Right atrium auricular region (tissue), 2 donors: ENCODE measurements at places on chromosomes 1 and 21. TPM values are rescaled to one million over a fixed set of nuclear protein-coding genes. Genes with fewer than 3 reads are reported as not detected.
A peak's percentile ranks its signal among the peaks of the same experiment; 100 is the strongest.

DNA sequence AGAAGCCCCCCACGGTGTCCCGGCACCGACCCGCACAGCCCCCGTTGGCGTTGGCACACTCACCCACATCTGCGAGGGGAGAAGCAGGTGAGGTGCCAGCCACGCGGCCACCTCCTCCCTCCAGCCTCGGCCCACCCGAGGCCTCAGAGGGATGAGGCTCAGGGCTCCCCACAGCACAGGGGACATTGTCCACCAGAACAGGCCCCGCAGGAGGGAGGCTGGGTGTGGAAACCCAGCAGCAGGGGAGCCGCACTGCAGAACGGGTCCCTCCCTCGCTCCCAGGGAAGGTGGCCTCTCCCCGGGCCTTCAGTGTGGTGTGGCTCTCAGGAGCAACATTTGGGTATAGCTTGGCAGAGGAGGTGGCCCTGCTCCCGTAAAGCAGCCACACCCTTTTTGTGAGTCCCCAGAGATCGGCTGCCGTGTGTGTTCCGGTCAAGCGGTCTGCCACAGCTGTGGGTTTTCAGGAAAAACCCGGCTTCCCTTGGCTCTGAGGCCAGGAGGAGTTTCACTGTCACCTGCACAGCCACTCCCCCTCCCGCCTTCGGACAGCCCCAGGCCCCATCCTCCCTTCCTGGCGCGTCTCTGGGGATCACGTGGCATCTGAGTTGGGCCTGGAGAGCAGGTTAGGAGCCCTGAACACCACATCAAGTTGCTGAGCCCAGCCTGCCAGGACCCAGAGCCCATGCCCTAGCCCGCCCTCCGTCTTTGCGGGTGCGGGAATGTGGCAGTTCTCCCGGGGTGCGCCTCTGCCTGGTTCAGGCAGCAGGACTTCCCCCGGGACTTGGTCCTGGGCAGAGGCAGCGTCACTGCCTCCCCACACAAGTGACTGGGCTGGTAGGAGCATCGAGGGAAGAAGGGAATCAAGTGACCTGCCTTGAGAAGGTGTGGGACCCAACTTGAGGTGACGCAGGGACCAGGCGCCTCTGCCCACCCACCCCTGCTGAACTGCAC lies 64.0 kb downstream of the MEGF6 start:
- H3K27ac ChIP-seq, result no peak overlapping the region
- no peak for DNase-seq
- H3K36me3 ChIP-seq, result no peaks in the 10 kb centered on the region
- no peaks in the 10 kb centered on the region for H3K27me3 ChIP-seq

- no peak overlapping the region for H3K4me3 ChIP-seq
- DNase-seq, result no peak
- H3K36me3 ChIP-seq, result no peaks in the 10 kb centered on the region
Observed at GRCh38 chr1:222285526-222285925, 262.4 kb downstream of the HHIPL2 start.

DNA sequence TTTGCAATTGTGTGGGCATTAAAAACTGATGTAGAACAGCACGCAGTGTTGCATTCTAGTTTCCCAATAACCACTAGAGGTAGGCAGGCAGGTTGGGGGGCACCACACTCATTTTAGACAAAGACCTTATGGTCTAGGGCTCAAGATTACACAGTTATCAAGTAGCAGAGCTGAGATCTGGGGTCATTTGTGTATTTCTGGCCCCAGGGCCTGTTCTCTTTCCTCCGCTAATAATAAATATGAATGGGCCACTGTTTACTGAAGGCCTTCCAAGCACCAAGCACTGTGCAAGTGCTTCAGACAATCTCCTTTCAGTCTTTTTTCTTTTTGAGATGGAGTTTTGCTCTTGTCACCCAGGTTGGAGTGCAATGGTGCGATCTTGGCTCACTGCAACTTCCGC lies 23.9 kb downstream of the LDLRAD2 start:
- DNase-seq, result no peak
- no peaks in the 10 kb centered on the region for H3K27me3 ChIP-seq
- no peak overlapping the region for H3K27ac ChIP-seq
- H3K4me3 ChIP-seq, result no peak overlapping the region

DNA sequence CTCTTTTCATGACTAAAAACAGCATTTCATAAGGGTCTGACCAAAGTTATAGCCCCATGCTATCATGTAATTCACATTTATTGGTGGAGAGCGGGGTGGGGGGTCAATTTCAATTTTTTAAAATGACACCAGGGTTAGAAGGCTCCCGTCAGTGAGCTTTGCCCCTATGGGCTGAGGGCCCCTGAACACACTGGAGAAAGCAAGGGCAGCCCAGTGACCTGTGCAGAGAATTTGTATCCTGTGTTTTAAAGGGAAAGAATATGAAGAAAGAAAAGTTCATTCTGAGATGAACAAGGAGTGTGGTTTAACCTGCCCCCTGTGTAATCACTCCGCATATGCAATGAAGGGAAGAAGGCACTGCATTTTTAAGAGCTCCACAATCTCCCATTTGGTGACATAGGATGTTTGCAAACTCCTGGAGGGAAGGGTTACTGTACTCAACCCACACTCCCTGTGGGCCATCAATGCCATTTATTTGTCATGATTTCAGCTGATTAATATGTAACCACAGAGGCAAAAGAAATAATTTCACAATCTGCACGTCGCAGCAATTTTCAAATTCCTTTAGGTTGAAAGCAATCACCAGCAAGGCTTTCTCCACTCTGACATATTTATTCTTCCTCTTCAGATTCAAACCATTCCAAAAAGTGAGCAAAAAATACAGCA lies 95.6 kb downstream of the ZNF281 start:
- no peak for DNase-seq
- no peaks in the 10 kb centered on the region for H3K36me3 ChIP-seq
- no peaks in the 10 kb centered on the region for H3K27me3 ChIP-seq
- H3K4me1 ChIP-seq, result no peaks in the 10 kb centered on the region
- no peak overlapping the region for H3K4me3 ChIP-seq

- no peaks in the 10 kb centered on the region for H3K4me1 ChIP-seq
- H3K36me3 ChIP-seq, result no peaks in the 10 kb centered on the region
- H3K27me3 ChIP-seq, result no peaks in the 10 kb centered on the region
- H3K4me3 ChIP-seq, result no peak overlapping the region
- peak overlapping the region; percentile 66 for H3K27ac ChIP-seq
Observed at GRCh38 chr1:147821883-147822282, 61.5 kb upstream of the GJA5 start.

GRCh38 chr1:163131981-163132380 lies 62.8 kb downstream of the RGS4 start:
- H3K4me1 ChIP-seq, result no peaks in the 10 kb centered on the region
- H3K4me3 ChIP-seq, result no peak overlapping the region
- H3K36me3 ChIP-seq, result no peaks in the 10 kb centered on the region
- no peak overlapping the region for H3K27ac ChIP-seq
- no peaks in the 10 kb centered on the region for H3K27me3 ChIP-seq
- no peak for DNase-seq

DNA sequence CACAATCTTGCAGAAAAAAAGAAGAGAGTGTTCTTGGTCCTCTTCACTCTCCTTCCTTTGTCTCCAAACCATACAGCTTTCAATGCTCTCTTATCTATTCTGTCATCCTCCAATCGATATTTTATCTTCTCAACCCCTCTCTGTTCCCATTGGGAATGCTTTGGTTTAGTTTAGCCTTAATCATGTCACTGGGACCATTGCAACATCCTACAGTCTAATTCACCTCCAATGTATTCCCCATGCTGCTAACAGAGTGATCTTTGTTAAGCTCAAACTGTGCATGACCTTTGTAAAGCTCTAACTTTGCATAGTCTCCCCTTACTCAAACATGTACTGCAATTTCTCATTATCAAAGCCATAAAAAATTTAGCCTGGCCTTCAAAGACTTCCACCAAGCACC lies 2.9 kb downstream of the MPL start:
- H3K27me3 ChIP-seq, result no peaks in the 10 kb centered on the region
- H3K36me3 ChIP-seq, result no peaks in the 10 kb centered on the region
- no peak overlapping the region for H3K4me3 ChIP-seq

DNA sequence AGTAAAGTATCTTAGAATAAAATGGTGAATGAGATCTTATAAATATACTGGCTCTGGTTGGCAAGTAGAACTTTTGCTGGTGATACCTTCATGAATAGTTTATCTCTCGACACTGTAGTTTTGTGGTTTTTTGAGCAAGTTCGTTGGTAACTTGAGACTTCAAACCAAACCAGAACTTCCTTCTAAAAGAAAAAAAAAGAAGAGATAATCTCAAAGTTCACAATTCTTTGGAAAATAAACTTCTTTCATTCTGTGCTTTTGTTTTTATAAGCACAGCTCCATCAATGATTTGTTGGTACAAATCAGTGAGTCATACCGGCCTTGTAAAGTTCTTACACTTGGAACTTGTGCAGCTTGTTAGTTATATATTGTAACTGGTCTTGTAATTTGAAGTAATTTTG lies 2.3 kb downstream of the HIPK1 start:
- DNase-seq, result no peak
- H3K36me3 ChIP-seq, result no peaks in the 10 kb centered on the region
- no peaks in the 10 kb centered on the region for H3K27me3 ChIP-seq
- no peaks in the 10 kb centered on the region for H3K4me1 ChIP-seq

DNA sequence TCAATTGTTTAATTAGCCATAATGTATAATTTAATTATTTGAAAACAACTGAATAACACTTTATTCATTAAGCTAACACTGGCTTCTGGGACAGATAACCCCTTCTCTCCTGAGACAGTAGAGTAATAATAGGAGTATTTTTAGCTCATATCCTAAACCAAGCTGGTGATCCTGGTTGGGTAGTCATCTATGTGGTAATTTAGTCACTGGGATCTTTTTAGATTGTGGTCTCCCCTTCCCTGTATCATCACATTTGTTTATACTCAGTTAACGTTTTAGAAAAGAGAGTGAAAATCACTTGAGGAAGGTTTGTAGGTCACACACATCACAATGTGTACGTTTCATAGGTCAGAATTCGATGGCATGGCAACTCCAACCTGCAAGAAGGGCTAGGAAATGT lies 1356.6 kb upstream of the ADGRL2 start:
- H3K27me3 ChIP-seq, result no peaks in the 10 kb centered on the region
- no peak overlapping the region for H3K4me3 ChIP-seq
- no peak for DNase-seq
- H3K4me1 ChIP-seq, result no peaks in the 10 kb centered on the region
- no peaks in the 10 kb centered on the region for H3K36me3 ChIP-seq

- H3K27me3 ChIP-seq, result peaks cover 62% of the 10 kb centered on the region
- H3K4me1 ChIP-seq, result peaks cover 65% of the 10 kb centered on the region
- DNase-seq, result no peak
- no peak overlapping the region for H3K27ac ChIP-seq
- H3K36me3 ChIP-seq, result no peaks in the 10 kb centered on the region
Observed at GRCh38 chr21:36707763-36708285, 8.9 kb downstream of the SIM2 start.

DNA sequence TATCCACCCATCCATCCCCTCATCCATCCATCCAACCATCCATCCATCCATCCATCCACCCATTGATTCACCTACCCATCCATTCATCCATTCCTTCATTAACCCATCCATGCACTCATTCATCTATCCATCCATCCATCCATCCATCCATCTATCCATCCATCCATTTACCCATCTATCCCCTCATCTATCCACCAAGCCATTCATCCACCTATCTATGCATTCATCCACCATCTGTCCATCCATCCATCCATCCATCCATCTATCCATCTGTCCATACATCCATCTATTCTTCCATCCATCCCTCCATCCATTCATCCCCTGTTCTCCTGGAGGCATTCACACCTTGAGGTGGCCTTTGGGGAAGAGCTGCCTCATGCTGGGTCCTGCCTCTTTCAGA lies 107.0 kb downstream of the PRDM16 start:
- H3K27ac ChIP-seq, result no peak overlapping the region
- DNase-seq, result no peak
- no peak overlapping the region for H3K4me3 ChIP-seq
- no peaks in the 10 kb centered on the region for H3K27me3 ChIP-seq

DNA sequence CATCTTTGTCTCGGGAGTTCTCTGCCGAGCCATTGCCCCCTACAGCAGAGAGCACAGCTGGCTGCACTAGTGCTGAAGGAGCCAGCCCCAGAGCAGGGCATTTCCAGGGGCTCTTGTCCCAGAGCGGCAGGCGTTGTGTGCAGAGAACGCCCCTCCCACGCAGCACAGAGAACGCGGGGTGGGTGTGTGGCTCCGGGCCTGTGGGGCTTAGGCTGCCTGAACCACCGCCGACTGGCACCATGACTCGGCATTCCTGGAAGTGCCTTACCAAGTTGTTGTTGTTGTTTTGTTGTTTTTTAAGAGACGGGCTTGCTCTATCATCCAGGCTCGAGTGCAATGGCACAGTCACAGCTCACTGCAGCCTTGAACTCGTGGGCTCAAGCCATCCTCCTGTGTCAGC lies 15.8 kb upstream of the DIP2A start:
- H3K27me3 ChIP-seq, result no peaks in the 10 kb centered on the region
- DNase-seq, result no peak
- no peak overlapping the region for H3K4me3 ChIP-seq
- peaks cover 10% of the 10 kb centered on the region for H3K4me1 ChIP-seq
- peaks cover 62% of the 10 kb centered on the region for H3K36me3 ChIP-seq

GRCh38 chr1:42034426-42034825 lies 115.7 kb upstream of the HIVEP3 start:
- no peak for DNase-seq
- H3K27me3 ChIP-seq, result no peaks in the 10 kb centered on the region
- peaks cover 13% of the 10 kb centered on the region for H3K4me1 ChIP-seq
- no peaks in the 10 kb centered on the region for H3K36me3 ChIP-seq
- H3K27ac ChIP-seq, result no peak overlapping the region

DNA sequence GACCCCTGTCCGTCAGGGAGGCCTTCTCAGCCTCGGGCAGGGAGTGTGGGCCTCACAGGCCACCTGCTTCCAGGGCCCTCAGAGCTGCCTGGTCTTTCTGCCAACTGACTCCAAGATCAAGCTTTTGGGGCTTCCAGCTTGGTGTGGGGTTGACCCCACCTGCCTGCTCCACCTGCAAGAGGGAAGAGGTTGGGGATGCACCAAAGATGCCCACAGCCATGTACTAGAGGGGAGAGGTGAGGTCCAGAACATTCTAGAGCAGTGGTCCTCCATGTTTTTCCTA lies 266.7 kb upstream of the VAMP3 start:
- DNase-seq, result no peak
- H3K4me1 ChIP-seq, result peaks cover 24% of the 10 kb centered on the region
- H3K27ac ChIP-seq, result no peak overlapping the region
- H3K27me3 ChIP-seq, result no peaks in the 10 kb centered on the region

GRCh38 chr1:25700144-25700523 lies 83.5 kb downstream of the MAN1C1 start:
- no peaks in the 10 kb centered on the region for H3K36me3 ChIP-seq
- H3K27me3 ChIP-seq, result no peaks in the 10 kb centered on the region
- no peak overlapping the region for H3K4me3 ChIP-seq
- H3K27ac ChIP-seq, result peak overlapping the region; percentile 75
- H3K4me1 ChIP-seq, result peaks cover 95% of the 10 kb centered on the region
- no peak for DNase-seq

GRCh38 chr1:33057095-33057494 lies 20.4 kb upstream of the AK2 start:
- no peak for DNase-seq
- no peak overlapping the region for H3K27ac ChIP-seq
- no peak overlapping the region for H3K4me3 ChIP-seq
- no peaks in the 10 kb centered on the region for H3K36me3 ChIP-seq
- peaks cover 21% of the 10 kb centered on the region for H3K4me1 ChIP-seq

Gene CFAP126
- total RNA-seq, result not detected

Gene DMBX1
- total RNA-seq, result not detected

Gene ALDH4A1
- total RNA-seq, result 22.6 TPM

Gene ETV3
- total RNA-seq, result 12.0 TPM

Gene PHLDA3
- 29.5 TPM for total RNA-seq

Gene CSTB
- 8.4 TPM for total RNA-seq

Gene KCNJ9
- not detected for total RNA-seq
